ENCODE measurements at places on chromosomes 4 and X.

GRCh38 chr4:3630598-3631543, 98.6 kb upstream of the LRPAP1 start:
- no peak for DNase-seq

DNA sequence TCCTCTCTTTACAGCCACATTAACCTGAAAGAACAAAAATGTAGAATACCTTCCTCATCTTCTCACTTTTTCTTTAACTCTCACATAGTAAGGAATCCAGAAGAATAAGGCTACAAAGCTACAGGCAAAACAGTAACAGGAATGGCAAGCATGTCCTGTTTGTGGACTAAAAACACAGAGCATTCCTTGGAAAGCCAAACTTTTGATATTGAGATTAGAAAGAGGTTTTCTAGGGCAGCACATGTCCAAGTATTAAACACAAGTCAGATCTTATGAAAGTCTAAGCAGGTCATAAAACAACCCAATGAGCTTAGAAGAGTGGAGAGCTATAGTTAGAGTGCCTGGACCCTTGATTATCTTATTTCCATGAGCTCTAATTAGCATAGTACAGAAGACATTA, 58.2 kb upstream of the FAM9C start:
- peak; percentile 63 for DNase-seq

DNA sequence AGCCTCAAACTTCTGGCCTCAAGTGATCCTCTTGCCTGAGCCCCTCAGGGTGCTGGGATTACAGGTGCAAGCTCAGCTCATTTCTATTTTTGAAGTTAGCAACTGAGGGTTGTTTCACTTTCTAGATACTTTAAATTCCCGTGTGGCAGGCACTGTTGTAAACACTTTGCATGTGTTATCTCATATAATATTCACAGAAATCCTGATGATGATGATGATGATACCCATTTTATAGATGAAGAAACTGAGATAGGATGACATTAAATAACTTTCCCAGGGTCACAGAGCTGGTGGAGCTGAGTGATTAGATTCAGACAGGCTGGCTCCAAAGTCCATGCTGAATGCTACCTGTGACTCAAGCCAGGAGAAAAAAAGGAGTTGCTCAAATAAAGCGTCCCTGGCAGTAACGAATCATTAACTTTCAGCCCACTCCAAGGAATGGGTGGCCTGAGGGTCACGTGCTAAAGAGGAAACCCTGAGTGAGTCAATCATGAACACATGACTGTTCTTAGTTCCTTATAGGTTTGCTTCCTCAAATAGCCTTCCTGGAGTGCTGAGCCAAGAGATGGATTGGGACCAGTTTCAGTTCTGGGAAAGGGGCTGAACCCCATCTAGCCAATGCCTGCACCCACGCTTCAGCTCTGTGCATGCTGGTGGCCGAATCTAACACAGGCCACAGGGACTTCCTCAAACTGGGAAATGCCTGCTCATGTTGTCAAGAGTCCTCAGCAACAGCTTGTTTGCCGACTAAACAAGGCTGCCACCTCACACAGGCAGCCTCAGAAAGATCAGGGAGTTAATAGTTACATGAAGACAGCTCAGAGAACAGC, 52.8 kb downstream of the RBM47 start:
- DNase-seq = peak; percentile 96

DNA sequence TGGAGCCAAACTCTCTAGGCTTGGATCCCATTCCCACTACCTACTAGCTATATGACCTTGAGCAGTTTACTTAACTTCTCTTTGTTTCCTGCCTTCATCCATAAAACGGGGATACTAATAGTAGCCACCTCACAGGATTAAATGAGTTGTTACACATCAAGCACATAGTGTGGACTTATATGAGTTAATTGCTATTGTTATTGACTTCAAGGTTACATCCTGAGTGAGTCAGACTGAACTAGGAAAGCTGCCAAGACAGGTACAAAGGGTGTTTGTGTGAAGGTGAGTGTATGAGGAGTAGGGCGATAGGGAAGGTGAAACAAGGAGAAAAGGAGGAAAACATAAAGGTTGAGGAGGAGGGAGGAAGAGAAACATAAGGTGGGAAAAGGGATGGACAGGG, 32.2 kb downstream of the TFDP3 start:
- no peak for DNase-seq

- DNase-seq = peak; percentile 80
Measured at GRCh38 chrX:54178100-54178940, 4.7 kb downstream of the FAM120C start.

DNA sequence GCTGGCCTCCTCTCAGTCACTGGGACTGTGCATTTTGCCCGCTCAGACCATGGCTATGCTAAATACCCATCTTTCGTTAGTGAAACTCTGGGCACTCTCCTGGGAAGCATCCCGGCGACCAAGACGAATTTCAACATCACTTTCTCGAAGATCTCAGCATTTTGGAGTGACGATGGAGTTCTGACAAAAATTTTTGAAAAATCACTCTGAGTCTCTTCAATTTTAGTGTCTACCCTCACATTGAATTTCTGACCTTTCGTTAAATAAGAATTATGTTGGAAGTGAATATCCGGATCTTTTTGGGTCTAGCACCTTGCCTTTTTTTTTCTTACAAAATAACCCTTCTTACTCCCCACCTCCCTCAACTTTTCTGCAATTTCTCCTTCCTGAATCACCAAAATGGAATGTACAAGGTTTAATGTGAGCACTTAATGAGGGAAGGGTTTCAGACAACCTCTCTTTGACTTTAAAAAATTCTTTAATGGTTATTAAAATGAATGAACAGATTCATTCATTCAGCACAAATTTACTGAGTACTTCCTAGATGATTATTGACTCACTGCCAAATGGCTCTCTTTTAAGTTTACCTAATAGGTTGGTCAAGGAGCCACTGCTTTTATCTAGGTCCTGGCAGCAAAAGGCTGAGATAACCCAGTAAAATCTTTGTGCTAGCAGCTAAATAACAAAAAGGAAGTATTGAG, 746 bp upstream of the AADAT start:
- DNase-seq = no peak

GRCh38 chrX:123814343-123814742, 45.5 kb upstream of the XIAP start:
- DNase-seq = no peak

DNA sequence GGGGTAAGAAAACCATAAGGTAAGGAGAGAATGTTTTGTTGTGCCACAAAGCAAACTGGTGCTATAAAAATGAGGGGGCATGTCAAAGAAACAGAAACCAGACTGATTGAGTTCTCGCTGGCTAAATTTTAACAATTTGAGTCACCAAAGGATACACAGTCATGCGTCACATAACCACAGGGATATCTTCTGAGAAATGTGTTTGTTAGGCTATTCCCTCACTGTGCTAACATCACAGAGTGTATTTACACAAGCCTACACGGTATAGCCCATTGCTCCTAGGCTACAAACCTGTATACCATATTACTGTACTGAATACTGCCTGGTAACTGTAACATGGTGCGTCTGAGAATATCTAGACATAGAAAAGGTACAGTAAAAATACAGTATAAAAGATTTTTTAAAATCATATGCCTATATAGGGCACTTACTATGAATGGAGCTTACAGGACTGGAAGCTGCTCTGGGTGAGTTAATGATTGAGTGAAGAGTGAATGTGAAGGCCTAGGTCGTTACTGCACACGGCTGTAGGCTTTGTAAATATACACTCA, 50.1 kb downstream of the FBXW7 start:
- DNase-seq = peak; percentile 95

DNA sequence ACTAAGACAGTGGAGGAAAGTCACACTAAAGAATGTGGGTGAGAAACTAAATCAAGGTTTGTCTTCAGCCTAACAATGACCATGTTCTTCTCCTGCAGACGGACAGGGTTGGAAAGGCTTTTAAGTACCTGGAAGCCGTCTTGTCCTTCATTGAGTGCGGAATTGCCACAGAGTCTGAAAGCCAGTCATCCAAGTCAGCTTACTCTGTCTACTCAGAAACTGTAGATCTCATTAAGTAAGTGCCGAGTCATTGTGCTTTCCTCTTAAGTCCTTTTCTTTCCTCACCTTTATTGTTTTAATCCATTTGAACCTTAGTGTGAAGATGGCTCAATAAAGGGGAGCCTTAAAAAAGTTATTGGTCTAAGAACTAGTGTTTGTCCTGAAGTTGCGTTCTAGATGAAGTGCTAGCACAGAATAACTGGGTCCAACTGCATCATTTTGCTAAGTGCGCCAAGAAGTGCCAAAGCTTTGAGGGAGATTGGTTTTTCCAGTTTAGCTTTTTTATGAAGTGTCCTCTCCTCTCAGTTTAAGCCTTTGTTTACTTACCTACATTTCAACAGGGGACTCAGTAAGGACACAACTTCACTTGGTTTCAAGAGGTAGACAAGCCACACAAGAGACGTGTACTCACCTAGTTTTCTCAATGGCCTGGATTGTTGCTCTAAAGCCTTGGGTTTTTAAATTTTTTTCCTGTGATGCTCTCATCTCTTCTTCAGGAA, 89.3 kb downstream of the KLHL8 start:
- no peak for DNase-seq

GRCh38 chr4:123485601-123486000, 89.0 kb downstream of the SPRY1 start:
- DNase-seq = no peak

GRCh38 chrX:12505127-12505526, 286.1 kb upstream of the PRPS2 start:
- DNase-seq = no peak

GRCh38 chr4:33841120-33841519, 2403.2 kb downstream of the ARAP2 start:
- no peak for DNase-seq

DNA sequence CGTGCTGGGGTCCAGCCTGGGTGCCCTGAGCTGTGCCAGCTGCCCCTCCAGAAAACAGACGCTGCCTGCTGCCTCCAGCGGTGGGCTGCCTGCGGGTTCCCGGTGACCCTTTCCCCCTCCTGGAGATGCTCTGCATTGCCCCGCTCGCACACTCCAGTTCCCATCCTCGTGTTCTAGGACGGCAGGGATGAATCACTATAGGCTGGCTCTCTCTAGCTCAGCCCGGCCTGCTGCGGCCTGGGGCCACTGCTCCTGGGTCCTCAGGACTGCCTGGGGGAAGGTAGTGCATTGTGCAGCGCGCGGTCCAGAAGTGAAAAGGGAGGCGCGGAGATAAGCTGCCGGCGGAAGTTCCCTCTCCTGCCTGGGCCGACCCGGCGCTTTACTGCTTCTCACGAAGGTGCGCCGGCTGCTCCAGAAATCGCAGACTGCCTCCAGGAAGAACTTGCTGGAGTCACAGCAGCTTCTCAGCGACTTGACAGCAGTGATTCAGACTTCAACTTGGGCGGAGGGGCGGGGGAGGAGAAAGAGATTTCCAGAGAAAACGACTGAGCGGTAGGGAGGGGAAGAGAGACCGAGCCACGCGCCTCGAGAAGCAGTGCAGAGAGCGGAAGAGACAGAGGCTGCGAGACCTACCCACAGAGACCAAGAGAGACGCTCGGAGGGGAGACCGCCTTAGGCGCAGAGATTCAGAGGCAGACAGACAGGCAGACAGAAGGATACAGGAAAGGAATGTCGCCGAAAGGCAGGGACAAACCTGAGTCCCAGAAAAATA, 6.7 kb upstream of the MSX1 start:
- peak; percentile 75 for DNase-seq

GRCh38 chr4:88398381-88398780, 19.7 kb downstream of the HERC6 start:
- no peak for DNase-seq

All from fibroblast of lung (primary cell).